NCI-H524 treated with DMSO at 0.1 percent for 48 hours (cell line): ENCODE measurements at places on chromosomes 5 and 9.
A peak's percentile ranks its signal among the peaks of the same experiment; 100 is the strongest.

GRCh38 chr5:169945831-169946261 lies 34.4 kb downstream of the INSYN2B start:
- no peak for DNase-seq

- DNase-seq, result no peak
Observed at GRCh38 chr9:81534138-81534875, 155.0 kb downstream of the TLE1 start.

DNA sequence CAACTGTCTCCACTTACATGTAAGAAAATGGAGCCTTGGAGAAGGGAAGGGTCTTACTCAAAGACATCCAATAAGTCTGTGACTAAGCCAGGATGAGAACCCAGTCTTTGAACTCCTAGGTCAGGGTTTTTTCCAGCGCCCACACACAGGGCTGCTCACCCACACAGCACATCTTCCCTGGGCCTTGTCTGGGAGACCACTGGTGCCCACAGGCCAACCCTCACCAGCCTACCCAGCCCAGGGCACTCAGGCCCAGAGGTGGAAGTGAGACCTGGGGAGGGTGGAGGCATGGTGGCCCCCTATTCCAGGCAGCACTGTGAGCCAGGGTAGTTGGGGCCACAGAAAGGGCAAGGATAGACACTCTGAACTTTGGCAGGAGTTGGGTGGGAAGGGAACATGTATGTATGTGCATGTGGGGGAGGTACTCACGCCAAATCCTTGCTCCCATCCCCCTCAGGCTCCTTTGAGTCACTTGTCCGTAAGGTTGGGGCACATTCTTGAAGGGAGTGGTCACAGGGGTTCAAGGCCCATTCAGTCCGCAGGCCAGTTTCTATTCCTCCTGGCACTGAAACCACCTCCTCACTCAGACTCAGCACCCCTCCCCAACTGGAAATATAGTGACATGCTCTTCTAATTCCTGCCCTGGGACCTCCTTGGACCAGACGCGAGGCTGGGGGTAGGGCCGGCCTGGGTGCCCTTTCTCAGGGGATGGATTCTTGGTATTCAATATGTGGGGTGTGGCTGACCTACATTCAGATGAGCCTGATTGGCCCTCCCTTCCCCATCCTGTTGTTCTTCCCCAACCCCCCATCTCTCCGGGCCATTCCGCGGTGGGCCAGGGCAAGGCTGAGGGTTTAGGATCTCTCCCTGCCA lies 2.9 kb upstream of the SLC4A9 start:
- no peak for DNase-seq

DNA sequence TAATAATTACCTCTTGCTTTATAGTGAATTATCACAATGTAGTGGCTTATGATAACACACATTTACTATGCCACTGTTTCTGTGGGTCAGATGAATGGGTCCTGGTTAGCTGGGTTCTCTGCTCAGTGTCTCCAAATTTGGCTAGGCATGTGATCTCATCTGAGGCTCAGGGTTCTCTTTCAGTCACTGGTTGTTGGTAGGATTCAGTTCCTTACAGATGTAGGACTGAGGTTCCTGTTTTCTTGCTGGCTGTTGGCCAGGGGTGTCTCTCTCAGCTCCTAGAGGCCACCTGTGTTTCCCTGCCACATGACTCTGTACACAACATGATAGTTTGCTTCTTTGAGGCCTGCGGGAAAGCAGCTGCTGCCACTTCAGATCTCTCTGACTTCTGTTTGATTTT lies 7.1 kb downstream of the NFX1 start:
- DNase-seq, result peak; percentile 35

GRCh38 chr9:26561928-26562327 lies 330.7 kb downstream of the CAAP1 start:
- no peak for DNase-seq

- no peak for DNase-seq
Observed at GRCh38 chr9:87676976-87677775, 48.7 kb upstream of the CTSL start.

- no peak for DNase-seq
Observed at GRCh38 chr5:110956913-110957813, 114.3 kb upstream of the TSLP start.

DNA sequence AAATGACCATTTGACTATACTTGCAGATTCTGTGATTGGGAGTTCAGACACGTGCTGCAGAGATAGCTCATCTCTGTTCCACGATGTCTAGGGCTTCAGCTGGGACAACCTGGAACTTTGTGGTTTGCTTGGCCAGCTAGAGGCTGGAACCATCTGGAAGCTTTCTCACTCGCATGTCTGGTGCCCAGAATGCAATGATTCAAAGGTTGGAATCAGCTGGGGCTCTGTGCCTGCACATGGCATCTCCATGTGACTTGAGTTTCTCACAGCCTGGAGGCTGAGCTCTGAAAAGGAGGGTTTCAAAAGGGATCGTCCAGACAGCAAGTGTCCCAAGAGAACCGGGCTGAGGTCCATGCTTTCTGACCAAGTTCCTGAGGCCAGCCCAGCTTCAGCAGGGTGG lies 465.2 kb downstream of the GADD45G start:
- no peak for DNase-seq

- no peak for DNase-seq
Observed at GRCh38 chr9:126533926-126534310, 79.8 kb upstream of the LMX1B start.

- no peak for DNase-seq
Observed at GRCh38 chr5:111422245-111422644, 90.1 kb downstream of the STARD4 start.

DNA sequence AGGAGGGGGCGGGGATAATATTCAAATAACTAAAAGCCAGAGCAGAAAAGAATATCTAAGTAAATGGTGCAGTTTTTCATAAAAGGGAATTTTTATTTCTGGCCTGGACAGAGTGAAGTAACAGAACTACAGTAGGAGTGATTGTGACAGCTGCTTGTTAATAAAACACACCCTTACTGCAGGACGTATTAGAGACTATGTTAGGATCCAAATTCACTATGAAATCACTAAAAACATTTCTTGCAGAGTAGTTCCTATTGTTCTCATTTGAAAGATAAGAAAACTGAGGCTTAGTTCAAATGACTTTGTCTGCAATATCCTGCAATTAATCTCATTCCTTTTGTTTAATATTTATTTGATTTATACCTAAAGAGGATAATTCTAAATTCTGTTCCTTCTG lies 39.5 kb downstream of the FAM174A start:
- DNase-seq, result no peak

DNA sequence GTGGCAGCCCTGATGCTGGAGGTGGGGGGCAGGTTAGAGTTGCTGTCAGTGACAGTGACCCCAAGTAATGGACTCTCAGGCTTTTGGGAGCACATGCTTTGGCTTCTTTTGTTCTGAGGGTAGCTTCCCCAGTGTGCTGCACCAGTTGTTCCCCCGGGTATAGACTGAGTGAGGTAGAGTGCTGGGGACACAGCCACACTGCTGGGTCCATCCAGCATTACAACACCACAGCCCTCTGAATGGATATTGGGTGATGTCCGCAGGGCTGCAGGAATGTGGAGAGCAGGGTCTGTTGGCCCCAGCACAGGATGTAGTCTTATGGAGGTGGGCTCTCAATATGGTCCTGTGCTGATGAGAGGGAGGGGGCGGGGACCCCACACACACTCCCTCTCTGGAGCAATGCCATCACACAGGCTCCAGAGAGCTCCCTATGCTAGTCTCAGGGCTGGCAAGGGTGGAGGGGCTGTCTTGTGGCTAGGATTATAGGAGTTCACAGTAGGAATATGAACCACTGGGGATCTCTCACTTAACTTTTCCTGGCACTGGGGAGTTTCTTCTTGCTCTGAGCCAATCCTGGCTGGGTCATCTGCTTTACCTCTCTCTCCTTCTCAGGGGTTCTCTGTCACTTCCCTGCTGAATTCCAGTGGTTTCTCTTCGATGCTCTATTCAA lies 20.7 kb downstream of the OSMR start:
- no peak for DNase-seq

- no peak for DNase-seq
Observed at GRCh38 chr9:128683340-128684064, 5.5 kb upstream of the SET start.

- no peak for DNase-seq
Observed at GRCh38 chr9:69495296-69495695, 170.3 kb downstream of the ENTREP1 start.

GRCh38 chr9:27261517-27262211 lies 35.3 kb downstream of the EQTN start:
- no peak for DNase-seq

- DNase-seq, result no peak
Observed at GRCh38 chr5:89686081-89686765, 723.3 kb downstream of the CETN3 start.

- DNase-seq, result no peak
Observed at GRCh38 chr9:21404146-21404545, 4.8 kb upstream of the IFNA8 start.
